ENCODE measurements at places on chromosomes 7 and 10.

DNA sequence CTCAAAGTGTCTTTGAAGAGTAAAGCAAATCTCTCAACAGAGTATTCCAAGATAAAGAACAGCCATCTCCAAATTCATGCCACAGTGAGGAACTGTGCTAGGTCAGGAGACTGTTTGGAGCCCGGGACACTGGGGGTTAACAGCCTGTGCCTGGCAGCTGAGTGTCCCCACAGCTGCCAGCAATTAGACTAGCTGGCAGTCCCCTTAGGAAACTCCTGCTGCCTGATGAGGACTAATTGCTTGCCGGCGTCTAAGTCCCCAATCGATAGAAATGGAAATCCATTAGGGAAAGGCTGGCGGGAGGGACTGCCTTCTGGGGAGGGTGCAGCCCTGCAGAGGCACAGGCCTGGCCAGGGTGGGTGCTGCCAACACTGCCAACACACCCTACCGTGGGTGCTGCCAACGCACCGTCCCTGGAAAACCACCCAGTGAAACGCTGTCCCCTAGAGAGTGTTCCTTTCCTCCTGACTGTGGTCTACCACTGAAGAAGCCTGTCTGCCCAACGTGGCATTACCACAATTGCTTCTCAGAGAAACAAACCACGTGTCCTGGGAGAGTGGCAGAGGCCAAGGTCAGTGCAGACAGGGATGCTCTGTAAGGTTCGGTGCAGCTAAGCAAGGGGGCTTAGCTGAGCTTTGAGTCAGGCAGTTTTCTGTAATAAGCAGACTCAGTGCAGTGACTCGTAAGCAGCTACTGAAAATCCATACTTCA is 60.8 kb downstream of the XRCC2 start:
- no peak for DNase-seq

DNA sequence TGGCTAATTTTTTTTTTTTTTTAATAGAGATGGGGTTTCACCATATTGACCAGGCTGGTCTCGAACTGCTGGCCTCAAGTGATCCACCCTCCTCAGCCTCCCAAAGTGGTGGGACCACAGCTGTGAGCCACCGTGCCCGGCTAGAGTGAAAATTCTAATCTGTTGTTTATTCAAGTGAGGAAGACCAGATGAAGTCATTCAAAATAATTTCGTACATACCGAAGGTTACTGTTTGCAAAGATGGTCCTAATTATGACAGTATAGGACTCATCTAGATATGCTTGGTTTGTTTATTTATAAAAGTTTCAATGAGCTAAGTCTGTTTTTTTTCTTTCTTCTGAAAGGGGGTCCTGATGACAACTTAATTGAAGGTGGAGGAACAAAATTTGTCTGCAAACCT is 376.8 kb downstream of the EXOC4 start:
- DNase-seq, result no peak

DNA sequence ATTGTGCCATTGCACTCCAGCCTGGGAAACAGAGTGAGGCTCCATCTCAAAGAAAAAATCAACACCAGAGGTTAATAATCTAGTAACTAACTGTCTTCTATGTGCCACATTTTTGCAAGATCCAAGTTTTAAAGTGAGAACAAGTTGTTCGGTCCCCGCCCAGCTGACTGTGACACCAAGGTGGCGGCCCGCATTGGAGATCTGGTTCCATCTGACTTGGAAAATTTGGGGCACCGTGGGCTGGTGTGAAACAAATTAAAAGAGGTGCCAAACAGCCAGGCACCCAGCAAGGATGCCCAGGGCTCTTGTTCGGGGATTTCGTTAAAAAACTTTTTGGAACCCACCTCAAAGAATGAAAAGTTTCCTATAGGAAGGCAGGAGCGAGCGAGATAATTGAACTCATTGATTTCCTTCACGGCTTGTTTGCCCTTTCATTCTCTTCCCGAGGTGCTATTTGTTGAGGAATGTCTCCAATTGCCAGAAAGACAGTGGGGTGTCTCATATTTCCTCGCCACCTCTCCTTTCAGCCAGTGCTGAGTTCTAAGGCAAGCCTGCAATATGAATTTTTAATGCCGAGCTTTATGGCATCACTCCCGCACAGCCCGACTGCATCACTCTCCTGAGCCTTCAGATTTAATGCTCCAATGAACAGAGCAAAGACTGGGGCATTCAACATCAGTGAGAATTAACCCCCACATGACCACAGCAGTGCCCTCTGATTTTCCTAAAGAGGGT is 156.9 kb upstream of the SH2B2 start:
- DNase-seq, result no peak

- no peak for DNase-seq
Measured at GRCh38 chr10:109427411-109427810, 495.9 kb downstream of the XPNPEP1 start.

GRCh38 chr10:131825960-131826650 is 74.7 kb upstream of the PPP2R2D start:
- DNase-seq, result no peak

DNA sequence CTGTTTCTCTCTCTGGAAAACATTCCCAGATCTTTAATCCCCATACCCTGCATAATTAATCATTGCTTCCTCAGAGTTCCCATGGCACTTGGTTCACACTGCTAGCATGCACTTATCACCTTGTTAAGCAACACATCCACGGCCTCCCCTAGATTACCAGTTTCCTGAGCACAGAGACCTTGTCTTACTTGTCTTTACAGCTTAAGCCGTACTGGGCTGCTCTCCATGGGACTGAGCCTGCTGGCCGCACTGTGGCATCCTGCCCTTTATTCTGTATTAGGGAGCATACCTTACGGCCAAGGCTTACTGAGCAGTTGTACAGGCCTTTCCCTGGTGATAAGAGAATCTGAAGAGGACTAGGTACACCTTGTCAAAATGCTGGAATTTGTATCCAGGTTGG is 190.2 kb downstream of the REEP3 start:
- DNase-seq, result no peak

DNA sequence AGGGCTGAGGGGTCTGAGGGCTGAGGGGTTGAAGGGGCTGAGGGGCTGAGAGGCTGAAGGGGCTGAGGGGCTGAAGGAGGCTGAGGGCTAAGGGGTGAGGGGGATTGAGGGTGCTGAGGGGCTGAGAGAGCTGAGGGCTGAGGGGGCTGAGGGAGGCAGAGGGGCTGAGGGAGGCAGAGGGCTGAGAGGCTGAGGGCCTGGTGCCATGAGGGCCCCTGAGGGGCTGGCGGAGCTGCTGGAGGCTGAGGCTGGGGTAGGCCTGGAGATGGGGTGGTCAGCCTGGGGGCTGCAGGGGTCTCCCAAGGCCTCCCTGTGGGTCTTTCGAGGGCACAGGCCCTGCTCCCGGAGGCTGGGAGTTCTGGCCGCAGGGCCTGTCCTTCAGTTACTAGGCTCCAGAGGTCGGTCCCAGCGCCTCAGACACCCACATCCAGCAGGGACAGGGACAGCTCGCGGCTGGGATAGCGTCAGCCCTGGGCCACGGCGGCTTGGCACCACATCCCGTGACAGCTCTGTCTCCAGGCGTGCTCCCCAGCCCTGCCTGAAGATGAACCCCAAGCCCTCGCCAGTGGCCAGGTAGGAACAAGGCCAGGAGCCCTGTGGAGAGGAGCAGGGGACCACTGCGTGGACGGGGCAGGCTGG is 16.9 kb downstream of the MYO1G start:
- DNase-seq, result no peak

GRCh38 chr7:96045919-96046318 is 273.6 kb downstream of the DYNC1I1 start:
- no peak for DNase-seq

DNA sequence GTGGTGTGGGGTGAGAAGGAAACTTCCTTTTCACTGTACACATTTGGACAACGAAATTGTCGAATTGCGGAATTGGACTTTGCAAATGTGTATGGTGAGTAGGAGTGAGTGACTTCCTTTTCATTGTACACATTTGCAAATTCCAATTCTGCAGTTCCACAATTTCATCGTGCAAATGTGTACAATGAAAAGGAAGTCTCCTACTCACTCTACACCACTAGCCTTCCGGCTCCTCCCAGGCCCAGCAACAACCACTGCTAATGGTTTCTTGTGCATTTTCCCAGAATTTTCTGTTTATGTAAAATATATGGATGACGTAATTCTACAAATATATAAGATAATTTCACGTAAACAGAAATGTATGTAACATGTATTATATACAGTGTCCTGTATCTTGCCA is 118.5 kb downstream of the ARL4A start:
- no peak for DNase-seq

DNA sequence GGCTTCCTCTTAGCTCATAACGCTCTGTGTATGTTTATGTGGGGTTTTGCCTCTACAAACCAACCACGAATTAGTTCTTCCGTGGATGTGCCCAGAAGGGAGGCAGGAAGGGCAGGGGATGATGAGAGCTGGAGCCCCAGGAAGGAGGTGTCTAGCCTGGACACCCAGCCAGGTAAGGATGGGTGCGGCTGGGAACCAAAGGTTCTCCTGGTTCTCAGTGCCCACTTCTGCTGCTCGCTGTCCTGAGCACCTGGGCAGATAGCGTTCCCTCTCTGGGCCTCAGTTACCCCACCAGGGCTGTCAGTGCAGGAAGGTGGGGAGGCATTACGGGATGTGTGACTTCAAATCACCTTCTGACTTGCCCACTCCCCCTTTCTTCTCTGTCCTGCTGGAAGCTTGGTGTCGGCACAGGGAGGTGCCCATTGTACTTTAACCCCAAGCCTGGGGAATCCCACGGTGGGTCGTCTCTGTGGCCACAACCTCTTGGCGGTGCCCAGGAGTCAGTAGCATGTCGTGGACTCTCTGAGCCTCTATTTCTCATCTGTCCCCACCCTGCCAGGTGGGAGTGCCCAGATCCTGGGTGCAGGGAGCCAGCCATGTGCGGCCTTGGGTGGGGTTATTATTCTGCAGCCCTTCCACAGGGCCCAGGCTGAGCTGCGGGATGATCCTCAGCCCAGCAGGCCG is 18.7 kb upstream of the PCBD1 start:
- DNase-seq, result no peak

- DNase-seq, result no peak
Measured at GRCh38 chr7:27143950-27144780, 684 bp upstream of the HOXA5 start.

DNA sequence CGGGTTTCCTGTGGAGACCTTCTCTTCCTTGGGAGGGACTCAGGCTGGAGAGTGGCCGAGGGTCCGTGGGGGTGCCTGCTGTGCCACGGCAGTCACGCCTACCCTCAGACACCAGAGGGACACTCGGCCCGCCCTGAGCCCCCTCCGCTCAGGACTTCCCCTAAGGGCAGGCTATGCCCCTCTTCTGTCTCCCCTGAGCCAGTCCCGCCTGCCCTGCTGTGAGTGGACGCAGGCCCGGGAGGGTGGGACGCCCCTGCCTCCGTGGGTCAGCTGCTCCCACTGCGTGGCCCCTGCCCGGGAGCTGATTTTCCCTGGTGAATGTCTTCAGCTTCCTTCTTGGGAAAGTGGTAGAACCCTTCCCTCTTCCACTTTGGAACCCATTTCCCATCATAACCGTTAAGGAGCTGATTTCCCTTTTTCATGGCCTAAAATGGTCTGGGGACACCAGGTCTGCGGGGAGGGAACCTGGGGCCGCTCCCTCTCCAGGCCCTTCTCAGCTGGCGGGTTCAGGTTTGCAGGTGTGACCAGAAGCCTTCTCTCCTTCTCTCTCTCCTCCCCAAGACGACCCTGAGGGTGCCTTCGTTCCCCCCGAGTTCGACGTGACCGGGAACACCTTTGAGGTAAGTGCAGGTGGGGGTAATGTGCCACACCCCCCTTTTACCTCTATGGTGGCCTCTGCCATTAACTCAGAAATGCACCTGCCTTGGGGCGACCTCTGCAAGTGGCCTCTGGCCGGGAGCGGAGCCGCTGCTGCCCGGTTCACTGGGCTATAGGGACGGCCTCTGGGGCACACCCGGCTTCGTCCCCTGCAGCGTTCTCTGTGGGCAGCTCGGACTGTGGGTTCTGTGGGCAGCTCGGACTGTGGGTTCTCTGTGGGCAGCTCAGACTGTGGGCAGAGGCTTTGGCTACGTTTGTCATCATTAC is 7.9 kb downstream of the KNDC1 start:
- DNase-seq, result no peak

DNA sequence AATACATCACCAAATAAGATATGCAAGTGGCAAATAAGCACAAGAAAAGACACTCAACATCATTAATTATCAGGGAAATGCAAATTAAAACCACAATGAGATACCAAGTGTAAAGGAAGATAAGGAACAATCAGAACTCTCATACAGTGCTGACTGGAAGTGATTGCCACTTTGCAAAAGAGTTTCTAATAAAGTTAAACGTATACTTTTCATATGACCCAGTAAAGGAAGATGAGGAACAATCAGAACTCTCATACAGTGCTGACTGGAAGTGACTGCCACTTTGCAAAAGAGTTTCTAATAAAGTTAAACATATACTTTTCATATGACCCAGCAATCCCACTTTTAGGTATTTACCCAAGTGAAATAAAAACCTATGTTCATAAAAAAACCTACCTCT is 12.2 kb upstream of the JMJD1C start:
- no peak for DNase-seq

DNA sequence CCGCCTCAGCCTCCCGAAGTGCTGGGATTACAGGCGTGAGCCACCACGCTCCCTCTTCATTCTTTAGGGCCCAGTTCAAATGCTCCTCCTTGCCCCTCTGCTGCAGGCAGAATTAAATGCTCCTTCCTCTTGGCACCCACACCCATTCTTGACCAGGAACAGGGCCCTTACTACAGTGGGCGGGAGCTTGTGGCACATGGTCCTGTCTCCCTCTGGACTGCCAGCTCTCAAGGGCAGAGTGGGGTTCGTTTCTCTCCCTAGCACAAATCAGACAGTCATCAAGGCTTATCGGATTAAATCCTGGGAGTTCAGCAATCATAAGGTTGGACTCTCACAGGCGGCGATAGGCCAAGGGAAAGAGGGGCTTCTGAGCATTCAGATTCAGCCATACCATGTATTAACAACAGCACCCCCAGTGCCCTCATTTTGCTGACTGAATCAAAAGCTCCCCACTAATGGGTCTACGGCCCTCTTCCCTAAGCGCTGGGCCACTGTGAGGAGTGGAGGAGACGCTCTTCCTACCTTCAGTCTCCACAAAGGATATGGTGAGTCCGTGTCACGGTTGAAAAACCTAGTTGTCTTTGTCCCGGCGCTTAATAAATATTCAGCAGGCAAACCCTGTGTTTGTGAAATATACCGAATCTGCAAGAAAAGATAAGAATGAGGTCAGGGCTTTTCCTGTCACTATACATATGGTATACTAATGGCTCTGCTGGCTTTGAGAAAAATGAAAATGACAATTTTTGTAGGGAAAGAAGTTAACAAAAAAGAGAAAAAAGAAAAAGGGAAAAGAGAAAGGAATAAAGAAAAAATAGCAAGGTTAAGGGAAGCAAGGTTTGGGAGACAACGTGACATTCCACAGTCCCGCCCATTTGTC is 107.4 kb downstream of the CLEC2L start:
- DNase-seq, result no peak

DNA sequence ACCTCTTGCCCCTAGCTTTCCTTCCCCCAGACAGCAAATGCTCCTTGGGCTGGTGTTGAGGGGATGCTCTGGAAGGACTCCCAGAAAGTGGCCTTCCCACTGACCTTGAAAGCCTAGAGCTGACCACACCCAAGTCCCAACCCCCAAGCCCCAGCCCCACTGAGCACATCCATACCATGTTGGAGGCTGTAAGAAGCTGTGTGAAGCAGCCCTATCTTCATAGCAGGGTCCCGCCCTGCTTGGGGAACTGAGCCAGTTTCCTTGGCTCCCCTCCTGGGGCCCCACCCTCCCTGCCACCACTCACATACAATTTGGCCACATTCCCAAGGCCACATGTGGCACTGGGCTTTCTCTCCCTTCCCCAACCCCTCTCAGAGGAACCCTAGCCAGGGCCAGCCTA is 72.3 kb upstream of the CACUL1 start:
- no peak for DNase-seq
